ENCODE measurements at places on chromosomes 7 and 10.
A peak's percentile ranks its signal among the peaks of the same experiment; 100 is the strongest.

GRCh38 chr10:100014071-100014762 lies 4.5 kb upstream of the DNMBP start:
- peak; percentile 33 for DNase-seq

DNA sequence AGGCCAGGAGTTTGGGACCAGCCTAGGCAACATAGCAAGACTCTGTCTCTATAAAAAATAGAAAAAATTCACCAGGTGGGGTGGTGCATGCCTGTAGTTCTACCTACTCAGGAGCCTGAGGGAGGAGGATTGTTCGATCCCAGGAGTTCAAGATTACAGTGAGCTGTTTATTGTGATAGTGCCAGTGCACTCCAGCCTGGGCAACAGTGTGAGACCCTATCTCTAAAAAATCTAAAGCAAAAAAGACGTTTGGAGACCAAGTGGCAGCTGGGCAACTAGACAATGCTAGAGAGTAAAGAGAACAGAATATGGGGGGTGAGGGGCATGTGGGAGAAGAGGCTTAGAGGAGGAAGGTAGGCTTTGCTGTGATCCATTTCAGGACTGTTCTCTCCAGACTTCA lies 1.4 kb downstream of the PDSS1 start:
- DNase-seq = no peak

- no peak for DNase-seq
Measured at GRCh38 chr10:104300002-104300735, 31.2 kb downstream of the GSTO2 start.

GRCh38 chr7:6376820-6377219 lies 70.9 kb downstream of the DAGLB start:
- no peak for DNase-seq

DNA sequence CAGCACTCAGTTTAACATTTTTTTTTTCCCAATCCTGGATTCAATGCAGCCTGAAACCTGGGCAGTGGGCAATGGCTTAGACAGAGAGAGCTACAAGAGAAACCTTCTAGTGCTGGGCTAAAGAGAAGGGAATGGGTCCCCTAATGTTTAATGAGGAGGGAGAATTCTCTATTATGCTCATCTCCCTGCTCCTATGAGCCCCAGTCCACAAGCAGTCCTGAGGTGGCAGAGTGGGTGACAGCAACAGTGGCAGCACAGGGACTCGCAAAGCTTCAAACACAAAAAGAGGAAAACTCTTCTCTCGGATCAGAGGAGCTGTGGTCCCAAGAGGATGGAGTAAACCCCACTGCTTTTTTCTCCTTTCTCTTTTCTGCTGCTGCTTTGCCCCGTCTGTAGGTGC lies 36.5 kb downstream of the COBL start:
- peak; percentile 18 for DNase-seq

DNA sequence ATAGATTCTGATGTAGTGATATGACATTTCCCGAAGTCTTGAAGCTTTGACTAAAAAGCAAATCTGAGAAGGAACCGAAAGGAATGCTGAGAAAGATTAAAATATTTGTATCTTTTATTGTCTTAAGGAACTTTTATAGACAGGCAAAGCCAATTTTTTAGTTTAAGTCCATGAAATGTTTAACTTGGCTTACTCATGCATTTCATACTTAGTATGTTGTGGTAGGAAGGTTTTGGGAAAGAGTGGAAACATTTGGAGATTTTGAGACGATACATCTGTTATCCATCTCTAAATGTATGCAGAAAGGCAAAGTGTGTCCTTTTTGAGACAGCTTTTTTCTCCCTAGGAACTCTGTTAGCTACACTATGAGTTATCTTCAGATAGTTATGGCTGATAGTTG lies 10.1 kb downstream of the TBC1D12 start:
- no peak for DNase-seq

DNA sequence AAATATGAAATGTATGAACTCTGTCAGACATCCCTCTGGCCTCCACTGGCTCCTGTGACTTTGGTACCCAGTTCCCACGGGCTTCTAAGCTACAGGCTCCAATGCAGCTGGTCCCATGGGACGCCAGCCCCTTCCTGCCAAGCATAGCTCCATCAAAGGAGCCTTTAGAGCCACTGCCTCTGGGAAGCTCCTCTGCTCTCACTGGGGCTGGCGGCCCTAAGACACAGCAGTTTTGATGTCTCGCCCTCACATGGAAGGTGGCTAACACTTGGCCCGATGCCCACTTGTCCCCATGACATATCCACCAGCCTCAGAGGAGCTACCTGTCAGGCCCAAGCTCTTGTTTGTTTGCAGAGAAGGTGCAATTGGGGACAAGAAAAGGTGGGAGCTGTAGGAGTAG lies 453.7 kb upstream of the LRRN3 start:
- no peak for DNase-seq

GRCh38 chr7:137960020-137960419 lies 41.9 kb downstream of the CREB3L2 start:
- no peak for DNase-seq

GRCh38 chr7:34333184-34333583 lies 324.8 kb upstream of the NPSR1 start:
- DNase-seq = no peak

- DNase-seq = no peak
Measured at GRCh38 chr7:155844019-155844453, 31.8 kb upstream of the SHH start.

- no peak for DNase-seq
Measured at GRCh38 chr7:30647589-30648364, 34.5 kb downstream of the CRHR2 start.

GRCh38 chr10:50382576-50383023 lies 131.3 kb upstream of the ASAH2 start:
- no peak for DNase-seq

DNA sequence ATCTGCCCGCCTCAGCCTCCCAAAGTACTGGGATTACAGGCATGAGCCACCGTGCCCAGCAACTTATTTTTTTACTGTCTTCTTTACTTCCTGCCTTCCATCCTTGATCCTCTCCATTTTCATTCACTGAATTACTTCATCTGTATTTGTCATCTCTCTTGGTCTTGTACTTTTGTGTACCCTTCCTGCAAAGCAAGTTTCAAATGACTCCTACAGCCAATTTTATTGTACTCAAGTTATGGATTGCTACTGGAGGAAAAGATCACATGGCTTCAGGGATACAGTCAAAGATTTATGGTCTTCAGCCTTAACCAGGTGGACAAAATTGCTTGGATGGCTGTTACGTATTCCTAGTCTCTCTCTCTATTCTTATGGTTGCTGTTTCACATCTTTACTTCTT lies 22.6 kb downstream of the SEPTIN7 start:
- DNase-seq = no peak

DNA sequence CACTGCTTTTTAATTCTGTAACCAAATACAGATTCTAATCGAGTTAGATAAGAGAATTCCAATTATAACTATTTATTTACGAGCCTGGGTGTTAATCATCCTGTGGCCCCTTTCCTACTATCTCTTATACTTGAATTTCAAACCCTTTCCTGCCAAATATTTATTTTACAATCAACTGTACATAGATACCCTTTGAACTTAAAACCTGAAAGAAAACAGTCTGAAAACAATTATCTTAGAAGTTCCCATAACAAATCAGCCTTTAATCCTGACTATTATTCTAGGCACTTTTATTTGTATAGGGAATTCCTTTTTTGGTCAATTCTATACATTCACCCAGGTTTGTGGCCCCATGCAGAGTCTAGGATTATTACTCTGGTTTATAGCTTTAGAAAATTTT lies 10.6 kb upstream of the GPR37 start:
- no peak for DNase-seq

- DNase-seq = no peak
Measured at GRCh38 chr7:2386964-2387669, 16.3 kb upstream of the CHST12 start.

DNA sequence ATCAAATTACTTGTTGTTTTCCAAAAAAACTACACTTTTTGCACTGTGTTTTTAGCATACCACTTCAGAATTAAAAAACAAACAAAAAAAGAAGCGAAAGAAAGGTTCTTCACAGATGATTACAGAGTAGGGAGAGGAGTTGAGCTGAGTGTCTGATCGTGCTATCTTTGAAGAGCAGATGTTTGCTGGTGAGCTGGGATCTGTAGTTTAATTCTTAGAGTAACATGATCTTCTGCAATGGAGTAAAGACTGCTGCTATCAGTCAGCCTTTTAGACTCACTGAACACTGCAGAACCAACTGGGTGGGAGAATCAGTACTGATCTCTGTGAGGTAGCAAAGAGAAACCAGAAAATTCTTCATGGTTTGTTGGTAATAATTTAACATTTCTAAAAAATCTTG lies 1197.8 kb upstream of the SORCS1 start:
- DNase-seq = no peak

DNA sequence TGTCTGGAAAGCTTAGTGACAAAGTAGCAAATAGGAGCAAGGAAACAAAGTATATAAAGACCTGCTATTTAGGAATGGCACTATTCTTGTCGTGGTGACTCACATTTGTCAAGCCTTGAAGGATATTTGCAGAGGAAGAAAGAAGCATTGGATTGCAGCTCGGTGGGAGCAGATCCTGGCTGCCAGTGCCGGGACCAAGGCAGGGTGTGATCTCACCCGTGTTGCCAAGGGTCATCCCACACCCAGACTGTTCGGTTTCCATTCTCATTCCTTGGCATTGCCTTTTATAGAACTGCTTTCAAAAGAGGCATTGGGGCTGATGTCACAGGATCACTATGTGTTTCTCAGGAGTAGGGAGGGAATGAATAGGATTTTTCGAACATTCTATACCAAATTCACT lies 176.2 kb downstream of the GALNT17 start:
- no peak for DNase-seq

DNA sequence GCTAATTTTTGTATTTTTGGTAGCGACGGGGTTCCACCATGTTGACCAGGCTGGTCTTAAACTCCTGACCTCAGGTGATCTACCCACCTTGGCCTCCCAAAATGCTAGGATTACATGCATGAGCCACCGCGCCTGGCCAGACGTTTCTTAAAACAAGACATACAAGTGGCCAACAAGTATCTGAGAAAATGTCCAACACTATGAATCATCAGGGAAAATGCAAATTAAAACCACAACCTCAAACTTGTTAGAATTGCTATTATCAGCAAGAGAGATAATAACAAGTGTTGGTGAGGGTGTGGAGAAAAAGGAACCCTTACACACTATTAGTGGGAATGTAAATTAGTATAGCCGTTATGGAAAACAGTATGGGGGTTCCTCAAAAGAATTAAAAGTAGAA lies 148.6 kb downstream of the SUGCT start:
- DNase-seq = no peak

- no peak for DNase-seq
Measured at GRCh38 chr10:86199041-86199440, 167.6 kb downstream of the GRID1 start.

DNA sequence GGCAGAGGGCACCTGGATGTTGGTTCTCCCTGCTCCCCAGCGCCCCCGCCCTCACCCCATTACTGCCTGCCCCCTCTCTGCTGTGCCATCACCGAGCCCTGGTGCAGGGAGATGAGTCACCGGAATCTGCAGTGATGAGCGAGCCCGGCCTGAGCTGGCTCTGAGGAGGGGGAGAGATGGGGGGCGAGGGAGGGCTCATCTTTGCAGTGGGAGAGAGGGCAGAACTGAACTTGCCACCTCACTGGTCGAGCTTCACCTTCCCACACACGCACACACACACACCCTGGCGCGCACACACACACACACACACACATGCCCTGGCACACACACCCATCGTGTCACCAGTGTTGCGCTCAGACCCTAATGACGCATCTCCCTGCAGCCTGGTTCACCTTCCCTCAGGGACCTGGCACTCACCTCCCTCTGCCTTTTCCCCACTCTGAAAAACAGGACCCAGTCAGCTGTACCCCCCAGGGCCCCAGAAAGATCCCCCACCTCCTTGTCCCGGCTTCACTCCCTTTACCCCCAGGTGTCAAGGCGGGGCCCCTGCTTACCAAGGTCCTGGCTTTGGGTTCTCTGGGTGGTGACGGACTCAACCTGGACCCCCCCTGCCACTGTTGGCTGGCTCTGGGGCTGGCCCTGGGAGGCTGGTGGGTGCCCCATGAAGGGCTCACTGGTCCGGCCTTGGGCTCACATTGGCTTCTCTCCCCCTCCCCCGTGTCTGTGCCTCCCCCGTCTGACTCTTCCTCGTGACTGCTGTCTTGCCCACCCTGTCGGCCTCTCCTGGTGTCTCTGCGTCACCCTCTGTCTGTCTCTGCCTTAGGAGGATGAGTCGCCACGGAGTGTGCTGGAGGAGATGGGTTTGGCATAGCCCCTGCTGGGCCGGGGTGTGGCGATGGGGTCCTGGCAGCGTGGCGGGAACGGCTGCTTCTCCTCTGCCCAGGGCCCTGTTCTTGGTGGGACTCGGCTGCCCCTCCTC lies 5.4 kb downstream of the VGF start:
- DNase-seq = no peak

DNA sequence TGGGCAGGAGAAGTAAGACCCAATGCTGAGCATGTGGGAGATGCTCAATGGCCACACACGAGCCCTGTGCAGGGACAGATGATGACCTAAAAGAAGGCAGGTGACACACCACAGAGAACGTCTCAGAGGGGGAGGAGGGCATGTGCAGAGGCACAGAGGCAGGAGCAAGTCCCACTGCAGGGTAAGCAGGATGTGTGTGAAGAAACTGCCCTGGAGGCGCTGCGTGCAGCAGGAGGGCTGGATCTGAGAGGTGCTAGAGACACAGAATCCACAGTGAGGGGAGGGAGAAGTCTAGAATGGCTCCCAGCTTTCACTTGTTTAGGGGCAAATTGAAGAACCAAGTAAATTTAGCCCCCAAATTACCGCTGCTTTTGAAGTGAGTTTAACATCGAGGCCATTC lies 14.9 kb downstream of the DYDC2 start:
- no peak for DNase-seq

DNA sequence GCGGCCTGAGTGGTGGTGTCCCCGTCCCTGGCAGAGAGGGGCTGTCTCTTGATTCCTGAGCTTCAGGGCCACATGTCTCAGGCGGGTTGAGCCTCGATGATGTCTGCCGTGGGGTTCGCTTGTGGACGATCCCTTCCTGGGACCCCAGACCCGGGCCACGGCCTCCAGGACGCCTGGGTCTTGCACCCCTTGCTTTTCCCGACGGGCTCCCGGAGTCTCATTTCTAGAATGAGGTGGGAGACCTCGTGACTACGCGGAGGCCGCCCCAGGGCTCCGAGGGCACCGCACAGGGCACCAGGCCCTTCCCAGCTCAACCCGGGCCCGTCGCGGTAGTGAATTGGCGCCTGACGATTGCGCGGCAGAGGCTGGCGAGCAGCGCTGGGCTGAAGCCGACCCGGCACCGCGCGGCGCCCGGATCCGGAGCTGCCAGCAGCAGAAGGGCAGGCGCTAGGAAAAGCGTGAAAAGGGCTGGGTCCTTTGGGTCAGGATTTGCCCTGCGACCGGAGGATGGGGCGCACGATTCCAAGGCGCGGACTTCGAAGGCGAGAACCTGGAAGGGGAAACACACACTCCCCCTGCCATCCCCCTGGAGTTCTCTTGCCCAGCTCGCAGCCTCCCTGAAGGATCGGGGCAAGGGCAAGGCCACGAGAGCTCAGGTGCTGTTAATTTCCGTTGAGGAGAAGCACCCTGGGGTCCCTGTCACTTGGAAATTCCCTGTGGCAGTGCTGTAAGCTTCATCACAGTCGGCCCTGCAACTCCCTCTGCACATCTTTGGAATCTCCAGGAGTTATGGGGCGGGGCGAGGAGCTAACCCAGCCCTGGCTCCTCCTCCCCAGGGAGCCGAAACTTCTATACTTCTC lies 15.5 kb downstream of the TLX1 start:
- DNase-seq = no peak

GRCh38 chr10:92965314-92965713 lies 95.3 kb upstream of the CYP26C1 start:
- no peak for DNase-seq

GRCh38 chr7:30181736-30182522 lies 47.1 kb downstream of the MTURN start:
- DNase-seq = no peak

All from NCI-H2029 treated with DMSO at 0.1 percent for 48 hours (cell line).